ENCODE measurements at places on chromosomes 1 and 21.

- DNase-seq = no peak
Observed at GRCh38 chr1:81226603-81226928, 574.2 kb upstream of the ADGRL2 start.

DNA sequence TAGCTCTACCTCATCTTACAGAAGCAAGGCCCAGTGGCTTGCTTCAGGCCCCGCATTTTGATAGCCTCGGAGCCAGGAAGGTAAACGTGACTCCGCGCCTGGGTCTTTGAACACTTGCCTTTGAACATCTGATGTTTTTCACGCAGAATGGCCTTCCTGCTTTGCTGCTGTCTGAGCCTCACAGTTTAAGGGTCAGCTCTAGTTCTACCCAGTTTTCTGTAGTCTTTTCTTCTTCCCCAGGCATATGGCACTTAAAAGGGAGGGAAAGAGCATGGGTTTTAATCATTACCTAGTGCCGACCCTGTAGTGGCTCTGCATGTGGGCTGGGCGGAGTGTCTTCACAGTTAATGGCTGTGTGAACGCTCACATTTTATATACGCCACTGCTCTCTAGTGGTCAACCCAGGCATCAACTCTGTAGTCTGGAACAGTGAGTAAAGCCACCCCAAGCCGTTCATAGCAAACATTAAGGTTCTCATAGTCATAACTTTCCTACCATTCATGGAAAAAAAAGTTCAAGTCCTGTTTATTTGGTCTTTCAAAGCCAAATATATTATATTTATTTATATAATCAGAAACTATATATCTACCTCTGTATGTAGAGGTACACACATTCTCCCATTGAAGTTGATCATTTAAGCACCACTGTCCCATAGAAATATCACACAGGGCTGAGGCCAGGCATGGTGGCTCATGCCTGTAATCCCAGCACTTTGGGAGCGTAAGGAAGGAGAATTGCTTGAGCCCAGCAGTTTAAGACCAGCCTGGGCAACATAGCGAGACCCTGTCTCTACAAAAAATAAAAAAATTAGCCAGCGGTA lies 78.1 kb downstream of the IER5 start:
- DNase-seq = peak; percentile 79

DNA sequence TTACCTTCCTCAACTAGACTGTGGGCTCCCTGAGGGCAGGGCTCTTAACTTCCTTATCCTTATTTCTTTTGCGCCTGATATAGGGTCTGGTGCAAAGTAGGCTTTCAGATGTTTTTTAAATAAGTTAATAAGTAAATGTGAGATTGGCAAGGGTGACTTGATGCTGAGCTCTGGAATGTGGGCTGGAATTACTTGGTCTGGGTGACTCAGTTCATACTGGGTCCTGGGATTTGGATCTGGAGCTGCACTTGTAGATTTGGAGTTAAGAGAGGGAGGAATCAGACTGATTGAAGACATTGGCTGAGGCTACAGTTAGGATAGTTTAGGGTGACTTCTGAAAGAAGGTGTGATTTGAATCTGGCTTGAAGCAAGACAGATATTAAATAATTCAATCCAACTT lies 190.9 kb downstream of the GIPC2 start:
- no peak for DNase-seq

- DNase-seq = no peak
Observed at GRCh38 chr1:37931102-37931360, 15.8 kb downstream of the INPP5B start.

- no peak for DNase-seq
Observed at GRCh38 chr1:31120783-31121180, 55.3 kb upstream of the PUM1 start.

DNA sequence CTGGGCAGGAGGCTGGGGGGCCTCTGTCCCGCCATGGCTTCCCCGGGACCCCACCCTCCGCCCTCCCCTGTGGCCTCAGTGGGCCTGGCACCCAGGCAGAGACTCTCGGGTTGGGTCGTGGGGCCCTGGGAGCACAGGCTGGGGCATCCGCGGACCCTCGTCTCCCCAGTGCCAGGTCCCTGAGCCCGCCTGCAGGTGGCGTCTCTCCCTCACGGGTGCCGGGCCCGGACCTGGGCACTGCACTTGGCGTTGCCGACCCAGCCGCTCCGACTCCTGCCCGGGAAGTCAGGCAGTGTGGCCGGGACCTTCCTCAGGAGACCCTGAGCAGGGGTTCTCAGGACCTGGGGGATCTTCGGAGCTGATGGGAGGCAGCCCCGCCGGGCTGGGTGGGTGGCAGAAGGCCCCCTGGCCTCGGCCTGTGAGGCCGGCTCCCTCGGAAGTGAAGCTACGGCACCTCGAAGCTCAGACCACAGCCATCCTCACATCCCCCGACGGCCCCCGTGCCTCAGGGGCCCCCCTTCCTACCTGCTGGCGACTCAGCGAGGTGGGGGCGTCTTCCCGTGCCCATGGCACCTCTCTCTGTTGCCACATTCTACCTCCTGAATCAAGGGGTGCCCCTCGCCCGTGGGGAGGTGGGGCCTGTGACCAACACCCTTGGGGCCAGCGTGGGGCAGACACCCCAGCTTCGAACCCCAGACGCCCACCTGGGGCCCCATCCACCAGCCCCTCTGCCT lies 6.4 kb upstream of the C1orf159 start:
- DNase-seq = peak; percentile 71

DNA sequence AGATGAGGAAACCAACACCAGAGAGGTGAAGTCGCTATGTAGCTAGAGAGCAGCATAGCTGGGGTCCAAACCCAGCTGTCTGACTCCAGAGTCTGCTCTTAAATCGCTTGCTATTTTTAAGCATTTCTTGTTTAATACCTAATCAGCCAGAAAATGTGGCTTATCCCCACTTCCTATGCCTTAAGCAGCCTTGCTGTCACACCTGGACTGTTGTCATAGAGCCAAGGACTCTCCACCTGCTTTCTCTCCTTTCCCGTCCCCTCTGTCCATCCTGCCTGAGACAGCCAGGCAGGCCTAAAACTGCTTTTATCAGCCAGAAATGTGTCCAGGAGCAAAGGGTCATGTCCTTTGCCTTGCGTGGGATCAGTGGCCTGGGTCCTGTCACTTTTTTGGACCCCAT lies 28.3 kb upstream of the EPHA8 start:
- DNase-seq = no peak

DNA sequence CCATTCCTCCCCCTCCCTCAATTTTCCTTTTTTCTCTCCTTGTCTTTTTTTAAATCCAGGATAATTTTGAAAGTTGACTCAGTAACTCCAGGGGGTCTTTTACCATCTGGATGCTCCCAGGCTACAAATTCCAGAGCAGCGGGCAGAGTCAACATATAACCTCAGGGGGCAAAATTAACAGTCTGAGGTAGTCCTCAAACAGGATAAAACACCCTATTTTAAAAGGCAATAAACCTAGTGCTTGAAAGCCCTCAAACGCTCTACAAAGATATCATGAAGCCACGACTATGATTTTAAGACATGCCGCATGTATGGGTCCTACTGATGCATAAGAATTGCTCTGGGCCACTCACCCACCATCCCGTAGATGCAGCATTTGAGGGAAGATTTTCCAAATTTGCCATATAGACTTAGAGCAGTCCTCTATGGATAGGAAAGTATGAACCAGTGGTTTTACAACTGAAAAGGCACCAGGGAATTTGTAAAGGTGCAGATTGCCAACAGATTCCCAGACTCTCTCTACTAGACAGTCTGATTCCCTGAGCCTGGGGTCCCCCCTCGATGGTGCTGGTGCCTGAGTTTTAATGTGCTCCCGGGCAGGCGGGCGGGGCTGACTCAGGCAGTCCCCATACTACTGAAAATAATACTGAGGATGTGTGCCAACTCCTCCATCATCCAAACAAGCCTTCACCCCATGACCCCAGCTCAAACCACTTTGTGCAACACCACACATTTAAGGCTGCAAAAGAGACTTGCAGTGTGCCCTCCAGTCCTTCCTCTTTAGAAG lies 37.2 kb downstream of the PTPN14 start:
- peak; percentile 17 for DNase-seq

DNA sequence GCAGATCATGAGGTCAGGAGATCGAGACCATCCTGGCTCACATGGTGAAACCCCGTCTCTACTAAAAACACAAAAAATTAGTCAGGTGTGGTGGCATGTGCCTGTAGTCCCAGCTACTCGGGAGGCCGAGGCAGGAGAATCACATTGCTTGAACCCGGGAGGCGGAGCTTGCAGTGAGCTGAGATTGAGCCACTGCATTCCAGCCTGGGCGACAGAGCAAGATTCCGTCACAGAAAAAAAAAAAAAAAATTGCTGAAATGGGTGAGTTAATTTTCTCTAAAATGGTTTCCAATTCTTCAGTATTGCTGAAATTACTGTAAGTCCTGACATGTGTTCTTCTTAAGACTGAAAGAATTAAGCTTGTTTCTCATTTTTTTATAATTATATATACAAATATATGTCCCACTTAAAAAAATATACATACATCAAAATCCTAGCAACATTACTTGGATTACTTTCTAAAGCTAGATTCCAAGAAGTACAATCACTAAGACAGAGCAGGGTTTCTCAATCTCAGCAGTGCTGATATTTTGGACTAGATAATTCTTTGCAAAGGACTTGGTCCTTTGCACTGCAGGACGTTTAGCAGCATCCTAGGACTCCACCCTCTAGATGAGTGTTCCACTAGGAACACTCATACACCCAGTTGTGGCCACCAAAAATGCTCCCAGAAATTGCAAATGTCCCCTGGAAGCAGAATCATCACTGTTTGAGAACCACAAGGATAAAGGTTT lies 24.8 kb downstream of the ZNHIT6 start:
- no peak for DNase-seq

DNA sequence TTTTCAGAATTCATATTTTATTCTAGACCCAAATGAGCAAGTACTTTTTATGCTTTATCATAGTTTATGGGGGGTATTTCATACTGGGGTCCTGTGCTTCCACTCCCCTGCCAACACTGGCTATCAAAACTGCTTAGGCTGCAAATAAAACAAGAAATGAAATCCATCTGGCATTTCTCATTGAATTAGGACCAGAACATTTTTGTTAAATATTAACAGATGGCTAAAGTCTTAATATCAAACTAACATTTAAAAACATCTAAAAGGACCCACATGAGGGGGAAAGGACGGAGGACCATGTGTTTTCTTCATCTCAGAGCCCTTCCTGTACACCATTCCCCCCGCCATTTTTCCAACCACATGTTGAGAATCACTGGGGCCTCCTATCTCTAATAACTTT lies 167.5 kb upstream of the C1orf105 start:
- DNase-seq = no peak

- peak; percentile 33 for DNase-seq
Observed at GRCh38 chr21:17613242-17613676, 558 bp upstream of the BTG3 start.

- DNase-seq = no peak
Observed at GRCh38 chr1:15426492-15427279, 11.6 kb upstream of the CTRC start.

DNA sequence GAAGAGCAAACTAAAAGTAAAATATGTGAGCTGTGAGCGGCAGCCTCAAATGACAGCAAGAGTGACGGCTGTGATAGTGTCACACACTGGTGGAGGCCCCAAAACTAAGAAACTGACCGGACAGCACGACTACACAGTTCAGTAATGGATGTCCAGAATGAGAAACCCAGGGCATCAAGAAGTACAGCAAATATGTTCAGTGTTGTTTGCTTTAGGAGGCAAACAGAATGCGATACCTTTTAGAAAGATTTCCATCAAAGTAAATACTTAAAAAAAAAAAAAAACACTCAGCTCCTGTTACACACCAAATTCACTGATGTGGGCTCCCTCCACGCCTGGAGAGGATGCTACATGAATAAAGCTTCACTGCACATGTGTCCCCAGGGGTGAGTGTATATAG lies 1.1 kb upstream of the PKP1 start:
- DNase-seq = no peak

DNA sequence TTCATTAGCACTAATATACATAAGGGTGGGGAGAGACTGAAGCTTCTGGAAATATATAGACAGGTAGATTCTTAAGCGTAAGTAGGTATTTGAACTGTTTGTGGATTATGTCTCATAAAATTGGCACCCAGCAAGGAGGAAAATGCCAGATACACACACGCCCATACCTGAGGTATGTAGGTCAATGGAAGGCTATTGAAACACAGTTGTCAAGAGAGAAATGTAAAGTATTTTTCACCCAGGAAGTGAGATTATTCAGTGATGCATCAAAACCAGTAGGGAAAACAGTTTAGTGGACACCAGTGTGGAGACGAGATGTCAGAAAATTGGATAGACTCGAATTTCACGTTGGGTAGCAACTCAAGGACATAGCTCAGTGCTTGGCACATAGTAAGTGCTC lies 4.7 kb upstream of the RSPH1 start:
- no peak for DNase-seq

Data from NCI-H345 (cell line).